ENCODE measurements at places on chromosomes 16 and 17.

- no peak for DNase-seq
These were observed 19.5 kb downstream of the HLF start for GRCh38 chr17:55284001-55284884.

DNA sequence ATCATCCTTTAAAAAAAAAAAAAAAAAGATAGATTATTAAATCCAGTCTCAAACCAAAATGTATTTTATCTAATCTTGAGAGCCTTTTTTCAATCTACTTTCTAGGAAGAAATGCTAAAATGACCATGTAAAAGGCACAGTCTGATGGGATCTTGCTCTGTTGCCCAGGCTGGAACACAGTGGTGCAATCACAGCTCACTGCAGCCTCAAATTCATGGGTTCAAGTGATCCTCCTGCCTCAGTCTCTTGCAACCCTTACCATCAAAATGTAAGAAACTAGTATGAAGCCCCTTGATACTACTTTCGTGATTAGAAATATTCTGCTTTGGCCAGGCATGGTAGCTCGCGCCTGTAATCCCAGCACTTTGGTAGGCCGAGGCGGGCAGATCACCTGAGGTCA, 70.8 kb downstream of the HELZ start:
- no peak for DNase-seq

- no peak for DNase-seq
These were observed at the start of gene MT1E for GRCh38 chr16:56625140-56625942. Gene MT1E (plus strand): TSS chr16:56625781. CDS start chr16:56625852, 71 bp downstream.

DNA sequence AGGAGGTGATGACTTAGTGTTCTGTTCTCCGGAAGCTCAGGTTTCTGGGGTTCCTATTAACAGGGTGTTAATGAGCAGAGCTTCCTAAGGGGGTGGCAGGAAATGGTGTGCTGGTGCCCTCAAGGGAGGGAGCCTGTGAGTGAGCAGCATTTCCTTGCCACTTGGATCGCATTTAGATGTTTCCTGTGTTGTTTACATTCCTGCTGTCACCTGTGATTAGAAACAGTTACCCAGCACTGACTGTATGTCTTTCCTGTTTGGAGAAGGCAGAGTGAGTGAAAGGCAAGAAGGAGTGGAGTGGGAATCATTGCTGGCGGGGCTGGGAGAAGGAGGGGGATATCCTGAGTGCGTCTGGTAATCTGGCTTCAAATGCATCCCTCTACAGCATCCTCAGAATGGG, 214.6 kb downstream of the CCDC182 start:
- no peak for DNase-seq

- DNase-seq: no peak
These were observed 325.7 kb upstream of the TBX2 start for GRCh38 chr17:61073799-61074513.

DNA sequence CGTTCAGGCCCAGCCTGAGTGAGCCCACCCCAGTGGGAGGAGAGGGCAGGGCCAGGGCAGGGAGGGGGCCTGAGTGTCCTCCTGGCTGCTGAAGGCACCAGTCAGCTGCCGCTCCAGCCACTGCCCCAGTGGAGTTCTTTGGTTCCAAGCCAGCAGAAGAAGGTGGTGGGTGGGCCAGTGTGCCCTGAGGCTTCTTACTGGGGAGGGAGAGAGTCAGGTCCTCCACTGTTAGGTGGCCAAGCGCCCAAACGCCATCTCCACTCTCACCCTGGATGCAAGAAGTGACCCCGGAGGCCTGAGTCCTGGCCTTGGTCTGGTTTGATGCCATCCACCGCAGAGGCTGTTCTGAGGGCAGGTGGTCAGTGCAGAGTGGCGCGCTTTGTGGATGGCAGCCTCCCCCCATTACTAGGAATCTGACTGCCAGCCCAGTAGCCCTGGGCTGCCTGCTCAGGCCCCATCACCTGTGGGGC, 2.2 kb downstream of the RNF213 start:
- DNase-seq: no peak

- no peak for DNase-seq
These were observed 635 bp downstream of the SCPEP1 start for GRCh38 chr17:56978441-56979090.

DNA sequence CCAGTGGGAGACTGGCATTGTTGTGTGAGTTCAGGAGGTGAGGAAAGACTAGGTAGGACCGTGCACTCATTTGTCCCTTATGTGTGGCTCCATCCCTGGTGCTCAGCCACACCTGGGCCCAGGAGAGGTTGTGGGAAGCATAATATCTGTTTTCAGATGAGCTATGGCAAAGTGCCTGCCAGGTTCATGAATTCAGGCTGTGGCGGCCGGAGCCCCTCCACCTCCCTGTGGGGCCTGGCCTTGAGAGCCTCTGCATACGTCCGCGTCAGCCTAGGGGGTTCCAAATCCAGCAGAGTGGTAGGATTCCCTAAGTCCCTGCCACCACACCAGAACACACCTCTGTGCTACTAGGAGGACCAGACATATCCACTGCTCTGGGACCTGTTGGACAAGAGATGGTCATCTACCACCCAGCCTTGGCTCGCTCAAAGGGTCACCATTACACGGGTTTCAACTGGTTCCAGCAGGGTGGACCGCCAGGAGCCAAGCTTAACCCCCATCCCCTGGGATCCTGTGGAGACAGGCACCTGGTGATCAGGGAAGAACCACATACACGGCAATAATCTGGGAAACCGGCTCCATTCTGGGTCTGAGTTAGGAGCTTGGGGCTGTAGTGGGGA, 2.0 kb downstream of the B3GNT9 start:
- DNase-seq: no peak

DNA sequence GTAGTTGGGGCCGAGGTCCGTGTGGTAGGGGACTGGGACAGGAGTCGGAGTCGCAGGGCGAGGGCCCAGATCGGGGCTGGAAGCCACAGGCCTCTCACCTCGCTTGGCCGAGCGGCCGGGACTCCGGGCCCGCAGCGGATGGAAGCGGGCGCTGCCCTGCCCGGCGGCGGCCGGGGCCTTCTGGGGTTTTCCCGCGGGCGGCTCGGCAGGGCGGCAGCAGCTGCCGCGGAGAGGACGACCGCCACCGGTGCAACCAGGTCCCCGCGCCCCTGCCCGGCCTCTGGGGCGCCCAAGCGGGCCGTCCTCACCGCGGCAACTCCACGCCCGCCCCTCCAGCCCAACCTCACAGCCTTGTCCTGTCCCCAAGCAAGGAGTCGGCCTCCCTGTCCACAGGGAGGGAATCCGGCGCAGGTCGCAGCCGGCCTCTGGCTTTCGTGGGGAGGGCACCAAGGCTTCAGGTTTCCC, 15.6 kb upstream of the UTP6 start:
- no peak for DNase-seq
